Karpas-422 (cell line): ENCODE measurements at places on chromosomes 11 and 22.
A peak's percentile ranks its signal among the peaks of the same experiment; 100 is the strongest.

DNA sequence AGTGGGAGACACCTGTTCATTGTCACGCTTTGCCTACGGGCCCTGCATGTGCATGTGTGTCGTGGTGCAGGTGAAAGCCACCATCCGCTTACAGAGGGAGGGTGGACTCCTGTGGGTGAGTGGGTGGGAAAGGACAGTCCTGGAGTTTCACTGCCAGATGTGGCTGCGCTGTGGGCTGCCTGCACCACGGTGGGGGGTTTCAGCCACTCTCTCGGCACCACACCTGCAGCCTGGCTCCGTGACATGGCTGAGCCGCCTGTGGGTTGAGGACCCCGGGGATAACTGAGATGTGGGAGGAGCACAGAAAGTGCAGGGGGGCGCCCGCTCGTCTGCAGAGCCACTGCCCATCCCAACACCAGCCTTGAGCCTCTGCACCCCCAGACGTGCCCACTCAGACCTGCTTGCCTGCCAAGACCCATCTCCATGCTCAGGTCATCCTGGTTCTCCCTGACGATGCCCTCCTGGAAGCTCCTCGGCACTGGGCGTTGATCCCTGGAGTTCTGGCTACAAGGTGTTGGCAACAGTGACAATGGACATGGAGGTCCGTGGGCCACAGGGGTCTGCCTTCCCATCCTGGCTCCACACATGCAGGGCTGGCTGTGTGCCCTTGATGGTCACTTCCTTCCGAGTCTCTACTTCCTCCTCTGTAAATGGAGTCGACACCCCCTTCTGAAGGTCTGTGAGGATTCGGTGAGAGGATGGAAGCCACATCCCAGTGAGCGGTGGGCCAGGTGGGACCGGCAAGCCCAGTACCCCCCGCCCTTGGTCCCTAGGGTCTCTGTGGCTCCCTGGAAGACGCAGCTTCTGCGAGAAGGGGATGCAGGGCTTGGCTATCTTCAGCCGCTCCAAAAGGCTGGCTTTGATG, 1007.0 kb downstream of the BRD1 start:
- DNase-seq, result no peak

DNA sequence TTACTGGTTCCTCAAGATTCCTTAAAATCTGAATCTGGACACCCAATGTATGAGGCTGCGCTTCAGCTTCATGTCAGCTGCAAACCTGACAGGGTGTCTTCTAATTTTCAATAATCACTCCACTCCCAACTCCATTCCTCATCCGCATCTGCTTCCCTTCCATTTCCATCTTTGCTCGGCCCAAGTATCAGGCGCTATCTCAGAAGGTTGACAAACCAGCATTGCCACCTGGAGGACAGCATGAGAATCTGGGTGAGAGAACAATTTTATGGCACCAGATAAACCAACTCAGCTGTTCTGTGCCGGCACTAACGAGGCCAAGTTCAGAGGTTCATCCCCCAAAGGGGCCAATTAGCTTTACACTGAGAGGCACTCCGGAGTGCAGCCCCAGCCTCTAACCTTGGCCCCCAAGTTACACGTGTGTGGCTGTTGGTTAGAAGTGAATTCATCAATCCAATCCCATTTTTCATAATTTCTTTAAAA, 79.1 kb upstream of the LMO2 start:
- peak; percentile 81 for DNase-seq

DNA sequence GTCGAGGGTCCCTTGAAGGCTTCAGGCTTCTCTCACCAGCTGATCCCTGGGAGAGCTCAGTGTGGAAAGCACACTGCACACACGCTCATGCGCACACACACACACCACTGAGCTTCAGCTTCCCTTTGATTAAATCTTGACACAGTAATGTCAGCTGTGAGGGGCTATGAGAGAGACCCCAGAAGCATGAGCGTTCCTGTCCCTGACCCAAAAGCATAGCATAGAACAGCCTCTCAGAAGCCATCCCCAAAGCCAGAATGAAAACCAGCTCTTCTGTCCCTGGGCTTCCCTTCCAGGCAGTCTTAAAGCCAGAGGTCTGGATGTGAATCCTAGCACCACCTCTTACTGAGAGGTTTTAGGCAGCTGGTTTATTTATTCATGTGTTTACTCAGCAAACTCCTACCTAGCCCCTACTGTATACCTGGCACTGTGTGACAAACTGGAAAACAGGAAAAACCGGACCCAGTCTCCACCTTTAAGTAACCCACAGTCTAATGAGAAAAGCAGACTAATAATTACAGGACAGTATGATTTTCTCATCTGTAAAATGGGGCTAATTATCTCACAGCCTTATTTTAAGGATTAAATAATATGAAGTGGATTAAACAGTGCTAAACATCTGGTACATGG, 15.9 kb downstream of the GALNT18 start:
- DNase-seq, result no peak

- DNase-seq, result no peak
These were observed 4.4 kb downstream of the TRMT112 start for GRCh38 chr11:64312947-64313346.

DNA sequence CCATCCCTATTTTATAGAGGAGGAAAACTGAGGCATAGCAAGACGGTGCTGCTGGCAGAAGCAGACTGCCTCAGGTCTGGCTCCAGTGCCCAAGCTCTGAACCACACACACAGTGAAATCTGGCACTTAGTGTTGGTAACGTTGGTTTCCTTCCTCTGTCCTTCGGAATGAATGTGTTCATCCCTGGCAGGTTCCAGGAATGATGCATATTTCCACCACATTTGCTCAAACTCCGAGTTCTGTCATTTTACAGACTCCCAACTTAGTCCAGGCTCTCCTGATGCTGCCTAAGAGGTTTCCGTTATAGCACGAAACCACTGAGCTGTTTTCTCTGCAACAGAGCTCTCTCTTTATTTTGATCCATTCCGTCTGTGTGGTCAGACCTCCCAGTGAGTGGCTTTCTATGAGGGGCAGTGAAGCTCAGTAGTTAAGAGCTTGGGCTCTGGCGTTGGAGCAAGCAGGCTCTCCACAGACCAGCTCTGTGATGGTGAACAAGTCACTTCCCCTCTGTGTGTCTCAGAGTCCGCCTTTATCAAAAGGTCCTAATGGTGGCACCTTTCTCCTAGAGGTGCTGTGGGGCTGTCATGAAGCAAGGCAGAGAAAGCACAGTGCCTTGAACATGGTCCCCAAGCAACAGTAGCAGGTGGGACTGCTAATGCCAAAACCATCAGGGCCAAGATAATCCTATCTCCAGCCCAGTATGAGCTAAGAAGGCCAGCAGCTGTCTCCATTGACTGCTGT, 200.3 kb downstream of the MYO18B start:
- no peak for DNase-seq

- DNase-seq, result no peak
These were observed 60.8 kb downstream of the OTOG start for GRCh38 chr11:17607591-17608570.

DNA sequence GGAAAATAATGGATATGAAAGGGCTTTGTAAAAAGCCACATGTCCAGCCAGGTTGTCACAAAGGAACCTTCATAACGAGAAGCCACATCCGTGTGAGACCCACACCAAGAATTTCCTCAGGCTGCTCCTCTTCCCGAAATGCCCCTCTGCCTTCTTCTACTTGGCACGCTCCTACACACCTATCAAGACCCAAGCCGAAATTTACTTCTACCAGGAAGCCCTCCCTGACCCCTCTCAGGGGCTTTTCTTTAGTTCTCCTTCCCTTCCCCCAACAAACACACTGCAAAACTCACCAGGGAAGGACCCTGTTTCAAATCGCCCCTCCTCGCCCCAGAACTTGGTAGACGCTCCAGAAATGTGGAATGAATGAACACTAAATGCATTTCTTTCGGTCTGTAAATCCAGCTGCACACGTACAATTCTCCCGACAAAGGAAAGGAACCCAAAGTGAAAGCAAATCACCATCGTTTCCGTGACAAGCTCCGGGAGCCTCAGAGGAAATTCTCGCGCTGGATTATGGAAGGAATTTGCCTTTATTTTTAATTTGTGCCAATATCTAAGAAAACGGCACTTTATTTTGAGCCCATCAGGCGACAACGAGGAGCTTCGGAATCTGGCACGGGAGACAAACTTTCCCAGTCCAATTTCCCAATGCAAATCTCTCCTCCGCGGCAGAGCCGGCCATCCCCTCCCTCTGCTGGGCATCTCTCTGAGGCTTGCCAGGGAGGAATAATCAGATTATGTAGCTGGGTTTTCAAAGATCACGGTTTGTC, 13.2 kb upstream of the SHISAL1 start:
- DNase-seq, result no peak

DNA sequence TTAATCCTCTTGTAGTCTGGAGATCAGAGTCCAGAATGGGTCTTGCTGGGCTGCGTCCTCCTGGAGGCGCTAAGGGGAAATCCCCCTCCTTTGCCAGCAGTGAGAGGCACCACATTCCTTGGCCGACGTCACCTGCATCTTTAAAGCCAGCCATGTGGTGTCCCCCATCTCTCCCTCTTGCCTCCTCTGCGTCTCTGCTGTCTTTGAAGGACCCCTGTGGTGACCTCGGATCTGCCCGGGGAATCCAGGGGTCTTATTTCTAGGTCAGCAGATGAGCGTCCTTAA, 27.2 kb upstream of the PARVB start:
- no peak for DNase-seq

DNA sequence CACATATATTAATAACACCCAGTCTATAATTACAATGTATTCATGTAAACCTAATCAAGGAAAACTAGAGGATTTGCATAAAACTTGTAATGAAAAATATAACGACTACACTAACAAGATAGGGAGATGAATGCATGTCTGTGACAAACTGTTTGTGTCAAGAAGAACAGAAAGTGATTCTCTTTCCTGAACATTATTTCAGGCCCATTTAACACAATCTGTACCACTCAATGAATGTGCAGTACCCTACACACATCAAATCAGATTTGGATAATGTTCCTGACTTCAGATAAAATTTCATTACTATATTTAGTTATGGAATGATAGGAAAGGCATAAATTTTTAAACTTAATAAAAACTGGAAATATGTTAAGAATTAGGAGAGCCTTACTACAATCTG, 93.1 kb downstream of the CADM1 start:
- no peak for DNase-seq

GRCh38 chr11:78985663-78986062, 411.0 kb upstream of the NARS2 start:
- DNase-seq, result no peak

- no peak for DNase-seq
These were observed 1.9 kb upstream of the NECTIN1 start for GRCh38 chr11:119730789-119731386.

GRCh38 chr11:32527261-32528175, 56.1 kb upstream of the EIF3M start:
- DNase-seq, result no peak

DNA sequence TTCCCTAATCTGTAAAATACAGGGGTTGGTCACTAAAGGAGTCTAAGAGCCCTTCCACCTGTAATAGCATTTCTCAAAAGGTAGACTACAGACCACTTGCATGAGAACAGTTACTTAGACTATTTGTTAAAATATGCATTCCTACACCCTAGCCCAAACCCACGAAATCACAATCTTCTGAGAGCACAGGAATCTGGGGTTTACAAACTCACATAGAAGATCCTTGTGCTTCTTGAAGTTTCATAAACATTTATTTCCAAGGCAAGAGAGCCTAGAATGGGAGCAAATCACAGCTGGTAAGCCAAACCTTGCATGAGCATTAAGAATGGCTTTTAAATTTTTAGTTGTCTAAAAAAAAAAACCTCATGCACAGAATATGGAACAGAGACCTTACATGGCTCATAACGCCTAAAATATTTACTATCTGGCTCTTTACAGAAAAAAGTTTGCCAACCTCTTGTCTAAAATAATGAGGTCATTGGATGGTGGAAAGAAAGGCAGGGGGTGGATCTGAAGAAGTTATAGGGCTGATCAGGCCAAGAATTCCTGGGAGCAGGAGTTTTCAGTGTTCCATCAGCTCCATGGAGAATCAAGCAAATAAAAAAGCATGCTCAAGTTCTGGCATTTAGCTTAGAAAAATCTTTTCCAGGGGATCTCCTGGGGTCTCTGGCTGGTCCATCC, 133.4 kb downstream of the CCDC34 start:
- DNase-seq, result no peak

DNA sequence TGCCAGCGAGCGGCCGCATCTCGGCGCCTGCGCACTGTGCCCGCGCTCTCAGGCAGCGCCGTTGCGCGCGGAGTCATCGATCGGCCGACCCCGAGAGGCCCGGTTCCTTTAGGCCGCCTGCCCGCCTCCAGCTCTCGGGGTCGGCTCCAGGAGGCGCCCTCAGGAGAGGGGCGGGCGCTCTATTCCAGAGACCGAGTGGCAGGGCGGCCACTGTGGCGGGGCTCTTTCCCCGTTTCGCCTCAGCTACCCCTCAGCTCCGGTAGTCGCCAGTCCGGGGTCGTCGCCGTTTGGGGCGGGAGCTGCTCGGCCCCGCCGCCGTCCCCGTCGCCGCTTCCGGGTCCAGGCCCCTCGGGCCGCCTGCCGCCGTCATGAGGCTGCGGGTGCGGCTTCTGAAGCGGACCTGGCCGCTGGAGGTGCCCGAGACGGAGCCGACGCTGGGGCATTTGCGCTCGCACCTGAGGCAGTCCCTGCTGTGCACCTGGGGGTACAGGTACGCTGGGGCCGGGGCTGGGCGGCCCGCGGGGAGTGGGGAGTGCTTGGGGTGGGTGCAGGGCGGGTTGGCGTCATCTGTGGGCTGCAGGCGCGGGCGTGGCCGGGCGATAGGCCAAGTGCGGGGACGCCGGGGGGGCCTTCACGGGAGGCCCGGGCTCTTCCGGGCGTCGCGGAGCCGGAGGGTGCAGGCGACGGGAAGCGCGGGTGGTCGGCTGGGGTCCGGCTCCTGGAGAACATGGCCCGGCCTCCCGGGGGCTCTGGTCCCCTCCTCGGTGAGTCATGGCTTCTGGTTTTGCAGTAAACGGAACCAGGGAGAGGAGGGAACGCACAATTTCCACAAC, at the start of gene FBXO7:
FBXO7 (plus strand) TSS at position 177 of the 833 bp plus-strand sequence; CDS start at position 369, 192 bp downstream.
- peak; percentile 94 for DNase-seq

- peak; percentile 97 for DNase-seq
These were observed 84.0 kb downstream of the FAM76B start for GRCh38 chr11:95705485-95706124.

DNA sequence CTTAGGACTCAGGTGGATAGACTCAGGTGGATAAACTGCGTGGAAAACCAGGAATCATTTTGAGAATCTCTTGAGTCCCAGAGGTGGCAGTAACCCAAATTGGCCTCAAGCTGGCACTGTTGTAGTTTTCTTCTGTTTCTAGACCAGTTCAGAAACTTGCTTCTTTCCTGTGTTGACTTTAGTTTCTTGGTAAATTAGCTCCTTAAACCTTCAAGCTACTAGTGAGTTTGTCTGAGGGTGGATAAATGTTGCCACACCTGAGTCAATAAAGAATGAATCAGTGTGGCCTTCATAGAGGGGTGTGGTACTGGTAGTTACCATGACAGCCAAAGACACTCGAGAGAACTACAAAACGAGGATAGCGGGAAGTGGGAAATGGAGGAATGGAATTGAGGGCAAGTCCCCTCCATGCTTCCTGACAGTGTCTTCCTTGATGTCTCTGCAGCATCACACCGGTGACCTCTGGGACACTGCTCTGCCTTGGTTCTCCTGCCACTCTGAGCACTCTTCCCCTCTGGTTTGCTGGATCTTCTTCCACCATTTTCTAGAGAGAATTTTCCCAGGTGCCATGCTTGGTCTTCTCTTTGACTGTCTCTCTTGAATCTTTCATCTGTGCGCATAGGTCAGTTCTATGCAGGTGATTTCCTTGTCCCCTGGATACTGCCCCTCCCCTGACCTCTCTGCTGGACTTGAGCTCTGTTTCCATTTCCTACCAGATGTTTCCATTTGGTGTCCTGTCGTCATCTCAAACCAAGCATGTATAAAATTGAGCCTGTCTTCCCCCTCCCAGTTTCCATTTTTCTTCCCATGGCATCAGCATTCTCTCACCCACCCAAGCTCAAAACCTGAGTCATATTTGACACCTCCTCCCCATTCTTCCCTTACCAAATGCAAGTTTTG, 7.2 kb downstream of the POLD4 start:
- DNase-seq, result peak; percentile 83
